ENCODE measurements at places on chromosomes 5 and 9.

- no peak for DNase-seq
These were observed 261.3 kb downstream of the PIK3R1 start for GRCh38 chr5:68476854-68477253.

GRCh38 chr5:1133510-1134201 is 21.8 kb upstream of the SLC12A7 start:
- no peak for DNase-seq

DNA sequence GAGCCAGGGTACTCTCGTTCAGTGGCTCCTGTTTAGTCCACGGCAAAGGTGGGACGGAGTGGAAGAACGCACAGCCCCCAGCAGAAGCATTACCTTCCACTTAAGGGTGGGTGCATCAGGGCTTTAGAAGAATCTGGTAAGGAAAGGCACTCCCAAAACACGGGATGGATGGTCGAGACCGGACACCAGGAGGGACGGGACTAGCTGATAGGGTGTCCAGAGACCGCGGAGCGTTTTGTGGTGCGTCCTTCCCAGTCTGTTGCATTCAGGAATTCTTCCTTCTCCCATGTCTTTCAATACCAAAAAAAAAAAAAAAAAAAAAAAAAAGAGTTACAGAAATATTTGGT is 545 bp upstream of the CTSV start:
- peak; percentile 1 for DNase-seq

DNA sequence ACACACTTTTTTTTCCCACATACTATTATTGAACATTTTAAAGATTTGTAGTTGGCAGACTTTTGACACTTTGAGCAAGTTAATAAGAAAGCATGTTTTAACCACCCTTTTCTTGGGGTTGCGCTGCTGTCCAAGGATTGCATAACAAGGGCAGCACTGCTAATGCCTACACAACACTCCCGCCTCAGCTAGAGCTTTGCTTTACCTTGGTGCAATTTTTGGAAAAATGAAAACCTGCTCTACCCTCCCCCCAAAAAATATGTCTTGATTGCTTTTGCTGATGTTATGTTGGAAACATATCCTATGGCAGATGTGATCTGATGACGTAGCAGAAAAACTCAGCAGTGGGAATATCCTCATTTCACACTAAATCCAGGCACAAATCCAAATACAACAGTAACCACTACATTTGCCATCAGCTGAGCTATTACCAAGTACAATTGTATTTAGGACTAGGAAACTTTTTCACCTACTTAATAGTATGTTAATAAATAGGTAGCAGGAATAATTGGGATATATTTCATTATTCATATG is 51.5 kb downstream of the UBE2R2 start:
- peak; percentile 34 for DNase-seq

DNA sequence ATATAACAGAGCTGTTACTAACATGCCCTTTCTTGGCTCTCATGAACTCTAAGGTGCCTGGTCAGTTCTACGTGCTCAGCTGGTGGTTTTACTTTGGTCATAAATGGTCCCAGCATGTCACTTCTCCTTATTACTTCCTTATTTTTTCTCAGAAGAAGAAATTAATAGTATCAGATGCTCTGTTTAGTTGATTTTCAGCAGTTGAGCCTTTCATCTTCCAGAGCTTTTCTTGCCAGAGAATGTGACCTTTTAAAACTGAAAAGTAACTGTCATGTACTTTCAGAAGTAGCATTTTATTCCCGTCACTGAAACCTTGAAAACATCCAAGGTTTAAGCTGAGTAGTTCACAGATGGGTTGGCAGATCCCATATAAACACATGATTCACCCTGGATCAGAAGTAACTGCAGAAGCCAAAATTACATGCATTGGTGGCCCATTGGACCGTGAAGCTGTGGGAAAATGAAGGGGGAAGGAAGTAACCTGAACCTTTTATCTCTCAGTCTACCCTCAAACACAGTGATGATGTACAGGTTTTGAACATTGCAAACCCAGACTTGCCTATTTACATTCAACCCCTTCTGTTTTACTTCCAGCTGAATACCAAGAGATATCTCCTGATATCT is 50.5 kb downstream of the HACD4 start:
- peak; percentile 72 for DNase-seq

- DNase-seq, result no peak
These were observed 72.7 kb upstream of the STXBP1 start for GRCh38 chr9:127539259-127539981.

- peak; percentile 69 for DNase-seq
These were observed 187.1 kb downstream of the KDM4C start for GRCh38 chr9:6944896-6945295.

- peak; percentile 23 for DNase-seq
These were observed 30.4 kb downstream of the RUSC2 start for GRCh38 chr9:35520364-35520710.

DNA sequence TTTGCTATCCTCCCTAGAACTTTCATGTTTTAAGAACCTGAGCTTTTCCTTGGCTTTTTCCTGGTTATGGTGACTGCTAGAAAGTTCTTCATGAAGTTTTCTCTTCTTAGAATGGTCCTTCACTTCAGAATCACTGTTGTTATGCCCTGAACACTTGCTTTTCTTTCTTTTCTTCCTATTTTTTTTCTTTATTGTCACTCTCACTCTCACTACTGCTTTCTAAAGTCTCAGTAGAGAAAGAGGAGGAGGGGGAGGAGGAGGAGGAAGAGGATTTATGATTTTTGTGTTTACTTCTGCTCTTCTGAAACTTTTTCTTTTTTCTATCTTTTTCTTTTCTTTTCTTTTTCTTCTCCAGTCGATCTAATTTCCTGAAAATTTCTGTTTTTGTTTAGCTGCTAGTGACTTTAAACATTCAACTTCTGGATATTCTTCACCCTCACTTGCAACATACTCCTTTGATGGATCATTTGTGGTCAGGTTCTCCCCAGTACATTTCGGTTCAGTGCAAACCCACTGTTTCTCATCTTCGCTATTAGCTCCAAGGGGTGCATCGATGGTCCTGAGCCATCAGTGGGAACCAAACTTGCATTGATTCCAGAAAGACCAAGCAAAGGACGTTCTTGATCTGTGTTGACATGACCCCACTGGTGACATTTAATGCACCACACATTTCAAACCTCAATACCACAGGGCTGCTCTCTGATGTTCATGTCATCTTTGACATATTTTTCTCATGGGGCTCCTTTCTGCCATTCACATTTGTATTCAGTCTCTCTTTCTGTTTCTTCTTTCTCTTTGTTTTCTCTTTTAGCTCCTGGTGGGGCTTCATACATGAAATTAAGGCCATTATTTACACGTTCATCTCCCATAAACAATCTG is 81.6 kb upstream of the HAND1 start:
- DNase-seq, result no peak

GRCh38 chr9:21779397-21779796 is 23.0 kb upstream of the MTAP start:
- DNase-seq, result no peak

- no peak for DNase-seq
These were observed 482.8 kb upstream of the ARRDC3 start for GRCh38 chr5:91865915-91866314.

DNA sequence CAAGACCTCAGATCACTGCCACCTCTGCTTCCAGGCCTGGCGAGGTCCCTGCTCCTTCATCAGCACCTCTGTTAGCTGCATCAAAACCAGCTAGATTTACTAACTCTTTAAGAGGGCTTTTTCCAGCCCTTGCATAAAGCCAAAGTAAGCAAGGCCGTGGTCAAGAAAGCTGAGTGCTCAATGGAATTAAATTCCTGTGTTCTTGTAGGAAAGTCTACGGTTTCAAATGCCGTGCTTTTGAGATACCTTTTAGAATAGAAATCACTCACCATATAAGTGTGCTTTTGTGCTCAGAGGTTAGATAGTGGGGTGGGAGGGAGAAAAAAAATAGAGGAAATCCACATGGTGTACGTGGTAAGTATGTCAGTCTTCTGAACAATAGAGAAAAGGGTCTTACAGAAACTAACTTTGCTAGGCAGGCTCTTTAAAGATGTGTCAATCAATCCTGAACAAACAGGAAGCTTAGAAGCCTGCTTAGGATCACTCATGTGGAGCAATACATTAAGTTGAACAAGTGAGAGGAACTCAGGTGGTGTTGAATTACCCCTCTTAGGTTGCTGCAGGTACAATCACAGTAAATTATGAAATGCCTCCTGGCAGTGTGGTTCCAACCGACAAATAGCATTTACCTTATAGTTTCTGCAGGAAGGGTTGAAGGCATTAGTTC is 79.7 kb downstream of the SEMA6A start:
- DNase-seq, result no peak

DNA sequence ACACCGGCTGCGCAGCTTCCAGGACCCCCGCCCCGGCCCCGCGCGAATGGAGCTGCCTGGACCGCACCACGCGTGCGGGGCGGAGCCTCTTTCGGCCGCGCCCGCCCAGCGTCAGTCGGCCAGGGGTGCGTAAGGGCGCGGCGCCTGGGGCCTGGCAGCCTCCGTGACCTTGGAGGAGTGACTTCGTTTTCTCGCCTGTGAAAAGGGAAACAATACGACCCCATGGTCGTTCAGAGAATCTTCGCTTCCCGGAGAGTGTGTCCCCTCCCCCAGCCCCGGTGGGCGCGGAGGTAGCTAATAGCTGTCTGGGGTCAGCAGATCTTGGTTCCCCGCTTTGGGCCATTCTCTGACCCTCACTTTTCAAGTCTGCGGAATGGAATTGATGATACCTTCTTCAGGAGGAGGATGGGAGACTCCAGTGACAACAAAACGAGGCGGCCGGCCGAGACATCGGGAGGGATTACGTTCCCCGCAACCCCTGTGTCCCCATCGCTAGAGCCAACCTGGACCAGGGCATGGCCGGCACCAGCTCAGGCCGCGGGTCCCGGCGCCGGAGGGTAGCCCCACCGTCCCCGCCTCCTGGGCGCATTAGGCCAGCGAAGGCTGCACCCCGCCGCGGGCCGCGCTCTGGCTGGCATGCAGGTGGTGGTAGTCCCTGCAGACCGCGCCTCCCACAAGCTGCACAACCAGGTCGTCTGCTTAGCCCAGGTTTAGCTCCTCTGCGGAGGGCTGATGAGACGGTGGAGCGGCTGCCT is 5.5 kb upstream of the CDHR2 start:
- peak; percentile 82 for DNase-seq

- no peak for DNase-seq
These were observed 110.1 kb downstream of the FOXD1 start for GRCh38 chr5:73338256-73339050.

DNA sequence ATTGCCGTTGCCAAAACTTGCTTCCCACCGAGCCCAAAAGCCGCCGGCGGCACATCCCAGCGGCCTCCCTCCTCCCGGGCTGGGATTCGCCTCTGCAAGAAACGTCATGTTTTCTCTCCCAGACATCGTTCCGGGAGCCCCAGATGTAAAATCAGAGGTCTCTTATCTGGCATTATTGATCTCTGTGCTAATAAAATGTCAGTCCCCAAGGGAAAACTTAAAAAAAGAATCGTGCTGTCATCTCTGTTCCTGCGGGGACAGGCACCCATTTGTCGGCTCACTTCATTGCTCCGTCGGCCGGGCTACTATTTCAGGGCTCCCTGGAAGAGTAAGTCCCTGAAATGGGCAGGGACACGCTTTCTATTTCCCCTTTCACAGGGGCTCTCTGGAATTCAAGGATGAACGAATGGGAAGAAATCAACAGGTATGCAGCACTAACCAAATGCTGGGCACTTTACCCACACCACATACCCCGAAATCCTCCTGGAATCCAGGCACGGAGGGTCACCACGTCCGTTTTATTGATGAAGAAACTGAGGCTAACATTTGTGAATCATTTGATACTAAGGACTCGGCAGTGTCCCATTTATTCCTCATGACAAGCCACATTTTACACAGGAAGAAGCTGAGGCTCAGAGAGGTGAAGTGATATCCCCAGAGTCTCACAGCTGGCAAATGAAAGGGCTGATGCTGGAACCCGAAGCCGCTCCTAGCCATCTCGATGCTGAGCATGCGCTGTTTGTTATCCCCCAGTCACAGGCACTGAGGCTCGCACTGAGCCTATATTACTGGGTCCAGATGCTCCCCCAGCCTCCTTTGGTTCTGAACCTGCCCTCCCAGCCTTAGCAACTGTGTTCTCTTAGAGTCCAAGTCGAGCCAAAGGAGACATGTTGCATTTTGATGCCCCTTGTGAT is 35.7 kb upstream of the MSX2 start:
- no peak for DNase-seq

GRCh38 chr9:126635061-126635460 is 21.3 kb downstream of the LMX1B start:
- DNase-seq, result no peak

DNA sequence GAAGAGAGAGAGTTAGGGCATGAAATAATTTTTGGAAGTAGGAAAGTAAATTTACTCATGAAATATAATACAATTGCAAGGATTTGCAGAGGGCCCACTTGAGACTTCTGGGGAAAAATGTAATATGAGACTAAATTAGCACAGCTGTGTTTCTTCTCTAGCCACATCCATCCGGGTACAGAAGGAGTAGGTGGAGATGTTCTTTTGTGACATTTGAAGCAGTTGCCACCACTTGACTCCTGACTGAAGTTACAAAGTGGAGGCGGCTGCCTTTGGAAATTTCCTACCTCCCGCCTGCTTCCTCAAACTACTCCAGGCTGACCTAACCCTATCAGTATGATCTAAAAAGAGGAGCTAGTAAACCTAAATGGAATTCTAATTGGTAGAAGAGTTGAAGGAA is 58.1 kb upstream of the SHISAL2B start:
- no peak for DNase-seq

DNA sequence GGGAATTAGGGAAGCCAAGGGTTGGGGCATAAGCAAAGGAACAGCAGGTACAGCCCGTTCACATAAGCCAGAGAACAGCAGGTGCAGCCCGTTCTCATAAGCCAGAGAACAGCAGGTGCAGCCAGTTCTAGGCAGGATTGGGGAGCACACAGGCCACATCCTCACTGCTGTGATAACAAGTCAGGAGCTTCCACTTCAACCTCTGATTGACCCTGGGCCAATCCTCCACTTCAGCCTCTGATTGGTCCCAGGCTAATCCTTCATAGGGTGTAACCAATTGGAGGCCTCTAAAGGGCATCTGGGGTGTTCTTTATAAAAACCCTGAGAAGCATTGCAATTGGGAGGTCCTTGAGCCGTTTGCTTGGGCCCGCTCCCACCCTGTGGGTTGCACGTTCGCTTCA is 27.5 kb downstream of the CEL start:
- DNase-seq, result peak; percentile 96

All from G401 (cell line).